BJ (cell line): ENCODE measurements at places on chromosomes 13 and 19.

DNA sequence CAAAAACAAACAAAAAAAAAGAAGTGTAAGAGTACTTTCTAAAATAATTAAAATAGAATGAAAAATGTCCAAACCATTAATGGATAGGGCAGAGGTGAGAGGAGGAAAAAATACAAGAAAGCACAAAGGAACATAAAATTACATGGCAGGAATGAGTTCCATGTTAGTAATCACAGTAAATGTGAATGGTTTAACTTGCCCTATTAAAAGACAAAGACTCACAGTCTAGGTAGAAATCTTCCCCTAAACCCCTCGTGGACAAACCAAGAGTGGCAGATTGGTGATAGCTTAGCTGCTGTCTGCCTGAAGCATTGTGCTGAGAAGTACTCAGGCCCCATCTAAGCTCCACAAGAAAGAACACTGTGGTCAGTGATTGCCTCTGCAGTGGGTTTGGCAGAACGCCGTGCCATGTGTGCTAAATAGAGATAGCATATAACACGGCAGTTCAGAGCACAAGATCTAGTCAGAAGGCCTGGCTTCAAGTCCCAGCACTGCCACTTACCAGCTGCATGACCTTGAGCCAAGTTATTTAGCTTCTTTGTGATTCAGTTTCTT lies 103.5 kb downstream of the DPF1 start:
- no peak for DNase-seq

DNA sequence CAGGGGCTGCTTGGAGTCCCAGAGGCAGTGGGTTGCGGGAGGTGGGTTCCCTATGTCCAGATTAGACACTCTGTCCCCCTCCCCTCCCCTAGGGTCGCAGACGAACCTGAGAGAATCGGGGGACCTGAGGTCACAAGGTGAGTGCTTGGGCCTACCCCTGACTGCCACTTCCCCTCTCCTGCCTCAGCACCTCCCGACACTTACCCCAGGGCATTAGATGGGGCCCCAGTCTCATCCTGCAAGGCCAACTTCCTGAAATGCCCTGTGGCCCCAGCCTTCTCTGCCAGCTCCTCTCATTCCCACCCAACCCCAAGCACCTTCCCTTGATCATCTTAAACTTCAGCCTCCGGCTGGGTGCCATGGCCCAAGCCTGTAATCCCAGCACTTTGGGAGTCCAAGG lies 23.0 kb downstream of the CKM start:
- DNase-seq, result no peak

DNA sequence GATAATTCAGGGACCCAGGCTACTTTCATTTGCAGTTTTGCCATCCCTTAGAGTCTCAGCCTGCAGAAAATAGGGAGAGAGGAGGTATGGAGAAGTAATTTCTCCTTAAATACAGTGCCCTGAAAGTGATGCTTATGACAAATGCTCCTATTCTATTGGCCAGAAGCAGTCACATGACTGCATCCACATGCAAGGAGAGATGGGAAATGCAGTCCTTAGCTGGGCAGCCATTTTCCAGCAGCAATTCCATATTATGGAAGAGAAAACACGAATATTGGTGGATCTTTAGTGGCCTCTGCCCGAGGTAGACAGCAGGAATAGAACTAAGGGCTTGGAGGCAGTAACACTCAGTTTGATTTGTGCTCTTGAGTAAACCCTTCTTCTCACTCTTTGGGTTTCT lies 39.4 kb downstream of the VAV1 start:
- no peak for DNase-seq

- no peak for DNase-seq
Measured at GRCh38 chr13:65943708-65944107, 1286.4 kb downstream of the PCDH9 start.

DNA sequence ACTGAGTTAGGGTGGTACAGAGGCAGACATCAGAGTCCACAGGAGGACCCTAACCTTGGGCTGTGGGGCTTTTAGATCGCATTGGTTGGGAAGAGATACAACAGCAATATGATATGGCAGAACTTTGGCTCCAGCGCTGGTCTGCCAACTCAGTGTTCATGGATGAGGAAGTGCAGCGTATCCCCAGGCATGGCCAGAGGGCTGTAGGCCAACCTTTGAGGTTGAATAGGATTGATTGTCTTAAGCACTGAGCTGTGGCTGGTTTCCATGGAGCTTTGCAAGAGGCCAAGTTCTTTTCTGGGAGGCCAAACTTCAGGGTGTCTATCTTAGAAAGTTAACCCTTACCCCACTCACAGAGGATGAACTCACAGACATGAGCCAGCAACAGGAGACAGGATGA lies 144.1 kb upstream of the TMTC4 start:
- no peak for DNase-seq

- DNase-seq, result no peak
Measured at GRCh38 chr19:11323601-11324078, 15.8 kb downstream of the RAB3D start.

GRCh38 chr13:112772929-112773328 lies 83.1 kb downstream of the ATP11A start:
- no peak for DNase-seq
